ENCODE measurements at places on chromosomes 12 and 14.

DNA sequence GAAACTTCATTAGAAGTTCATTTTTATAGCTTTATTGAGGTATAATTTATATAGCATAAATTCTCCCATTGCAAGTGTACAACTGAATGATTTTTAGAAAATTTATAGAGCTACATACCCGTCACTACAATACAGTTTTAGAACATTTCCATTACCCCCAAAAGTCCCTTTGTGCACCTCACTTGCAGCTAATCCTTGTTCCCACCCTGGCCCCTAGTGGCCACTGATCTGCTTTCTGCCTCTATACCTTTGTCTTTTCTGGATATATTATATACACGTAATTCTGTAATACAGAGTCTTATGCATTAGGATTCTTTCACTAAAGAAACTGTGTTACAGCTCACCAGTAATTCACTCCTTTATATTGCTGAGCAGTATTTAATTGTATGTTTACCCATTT is 145.1 kb upstream of the DIO2 start:
- DNase-seq, result peak; percentile 28

- no peak for DNase-seq
Measured at GRCh38 chr12:20483776-20484175, 115.4 kb downstream of the PDE3A start.

GRCh38 chr12:10672231-10672868 is 1.5 kb downstream of the STYK1 start:
- no peak for DNase-seq

DNA sequence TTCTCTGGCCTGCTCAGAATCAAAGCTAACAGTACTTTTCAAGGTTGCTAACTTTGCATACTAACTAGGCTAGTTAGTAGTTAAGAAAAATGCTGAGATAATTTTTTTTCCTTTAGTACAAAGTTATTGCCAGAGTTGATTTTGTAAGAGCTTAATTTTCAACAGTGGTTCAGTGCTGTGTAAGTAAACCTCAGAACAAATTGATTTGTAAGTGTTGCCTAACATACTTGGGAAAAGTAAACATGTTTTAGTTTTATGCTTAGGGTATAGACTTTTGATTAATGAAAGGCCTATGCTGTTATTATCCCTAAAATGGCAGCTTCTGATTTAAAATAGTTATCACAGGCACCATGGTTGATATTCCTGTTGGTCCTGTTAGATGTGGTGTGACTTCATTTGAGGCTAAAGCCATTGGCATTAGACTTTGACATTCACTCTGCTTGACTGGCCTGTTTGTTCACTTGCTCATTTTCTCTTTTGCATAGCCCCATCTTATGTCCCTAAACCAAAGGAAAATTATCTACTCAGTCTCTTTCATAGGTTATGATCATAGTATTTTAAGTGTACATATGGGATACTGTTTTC is 5.2 kb downstream of the CMAS start:
- DNase-seq, result no peak

GRCh38 chr14:35973770-35974169 is 147.6 kb downstream of the BRMS1L start:
- DNase-seq, result no peak

DNA sequence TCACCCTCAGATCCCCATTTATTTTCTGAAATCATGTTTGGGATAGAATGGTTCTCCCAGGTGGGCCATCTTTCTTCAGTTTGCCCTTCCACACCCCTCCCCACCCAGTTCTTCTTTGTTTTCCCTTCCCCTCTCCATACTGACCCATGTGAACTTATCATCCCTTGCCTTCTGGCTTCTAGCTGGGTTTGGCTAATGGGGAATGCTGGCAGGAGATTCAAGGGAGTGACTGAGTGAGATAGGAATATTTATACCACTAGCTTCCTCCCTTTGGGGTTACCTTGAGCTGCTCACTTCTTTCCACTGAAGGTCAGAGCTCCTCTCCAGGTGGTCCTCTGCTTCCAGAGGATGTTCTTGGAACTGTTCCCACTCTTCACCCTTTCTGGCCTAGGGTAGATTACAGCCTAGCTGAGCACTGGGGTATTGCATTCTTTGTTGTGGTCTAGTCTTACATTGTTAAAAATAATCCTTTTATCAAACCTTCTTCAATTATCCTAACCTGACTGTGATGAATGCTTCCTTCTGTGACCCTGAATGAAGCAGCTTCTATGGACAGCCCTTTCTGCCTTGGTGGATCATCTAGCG is 88.3 kb upstream of the ATP2B1 start:
- no peak for DNase-seq

DNA sequence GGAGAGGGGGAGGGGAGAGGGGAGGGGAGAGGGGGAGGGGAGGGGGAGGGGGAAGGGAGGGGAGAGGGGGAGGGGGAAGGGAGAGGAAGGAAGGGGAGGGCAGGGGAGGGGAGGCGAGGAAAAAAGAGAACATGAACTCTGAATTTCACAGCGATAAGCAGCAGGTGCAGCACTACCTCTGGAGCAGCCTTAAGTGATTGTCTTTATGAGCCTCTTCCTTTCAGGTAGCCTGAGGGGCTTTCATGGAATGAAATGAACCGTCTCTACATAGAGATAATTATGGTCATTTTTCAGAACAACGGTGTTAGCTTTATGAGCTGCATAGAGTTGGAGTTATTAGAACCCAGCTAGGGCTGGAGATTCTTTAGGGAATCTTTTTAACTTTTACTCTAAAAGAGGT is 18.1 kb upstream of the PTCSC3 start:
- DNase-seq, result no peak

DNA sequence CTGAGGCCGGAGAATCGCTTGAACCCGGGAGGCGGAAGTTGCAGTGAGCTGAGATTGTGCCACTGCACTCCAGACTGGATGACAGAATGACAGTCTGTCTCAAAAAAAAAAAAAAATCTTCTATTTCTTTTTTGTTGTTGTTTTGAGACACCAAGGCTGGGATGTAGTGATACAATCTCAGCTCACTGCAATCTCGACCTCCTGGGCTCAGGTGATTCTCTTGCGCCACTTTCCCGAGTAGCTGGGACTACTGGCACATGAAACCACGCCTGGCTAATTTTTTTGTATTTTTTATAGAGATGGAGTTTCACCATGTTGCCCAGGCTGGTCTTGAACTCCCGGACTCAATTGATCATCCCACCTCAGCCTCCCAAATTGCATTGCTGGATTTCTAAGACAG is 7.3 kb upstream of the SNRNP35 start:
- no peak for DNase-seq

- DNase-seq, result no peak
Measured at GRCh38 chr12:68591734-68592418, 18.8 kb upstream of the RAP1B start.

DNA sequence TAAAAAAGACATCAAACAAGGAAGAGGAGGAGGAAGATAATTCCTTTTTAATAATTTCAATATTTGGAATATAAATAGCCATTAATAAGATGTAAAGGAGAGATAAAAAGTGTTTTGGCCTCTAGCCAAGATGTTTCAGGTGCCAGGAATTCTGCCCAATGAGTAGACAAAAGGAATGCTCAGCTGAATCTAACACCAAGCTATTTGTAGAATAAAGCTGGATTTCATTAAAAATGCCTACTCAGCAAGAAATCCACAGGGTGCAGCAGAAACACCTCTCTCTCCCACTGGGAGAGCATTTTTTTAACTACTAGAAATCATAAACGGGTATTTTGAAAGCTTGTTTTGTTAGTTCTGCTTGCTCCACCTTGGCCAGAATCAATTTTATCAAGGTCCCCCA is 4.1 kb upstream of the STAB2 start:
- DNase-seq, result no peak

- no peak for DNase-seq
Measured at GRCh38 chr14:70192915-70193314, 4.2 kb upstream of the SLC8A3 start.

DNA sequence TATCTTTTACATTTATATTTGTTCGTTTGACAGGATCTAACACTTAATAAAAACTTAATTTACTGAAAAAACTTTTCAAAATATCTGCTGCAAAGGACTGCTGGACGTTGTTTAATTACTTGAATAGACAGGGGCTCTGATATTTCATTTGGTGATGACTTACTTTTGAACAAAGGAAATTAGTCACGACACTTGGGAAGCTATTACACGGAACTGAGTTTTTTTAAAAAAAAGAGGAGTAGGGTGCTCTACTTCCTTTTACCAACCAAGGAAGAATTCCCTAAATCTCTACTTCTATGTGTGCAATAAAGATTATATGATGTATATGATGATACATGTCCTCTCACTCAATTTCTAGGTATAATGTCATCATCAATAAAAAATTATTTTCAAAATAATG is 4.7 kb downstream of the FGD6 start:
- DNase-seq, result no peak

- DNase-seq, result no peak
Measured at GRCh38 chr12:86530996-86531655, 274.9 kb upstream of the MGAT4C start.

DNA sequence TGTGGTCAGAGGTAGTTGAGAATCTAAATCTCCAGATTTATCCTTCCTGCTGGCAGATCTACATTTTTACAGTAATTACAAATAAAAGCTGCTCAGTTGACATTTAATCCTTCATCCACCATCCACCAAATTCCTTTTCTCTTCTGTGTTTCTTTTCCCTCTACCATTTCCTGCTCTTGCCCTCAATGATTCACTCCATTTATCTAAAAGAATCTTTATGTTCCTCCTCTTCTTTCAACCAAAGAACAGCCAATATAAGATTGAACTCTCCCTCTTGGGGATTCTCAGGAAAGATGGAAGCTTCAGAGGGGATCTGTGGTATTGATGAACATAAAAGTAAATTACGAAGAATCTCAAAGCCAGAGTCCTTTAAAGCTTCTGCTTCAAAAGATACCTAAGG is 4.4 kb downstream of the MAP4K5 start:
- no peak for DNase-seq

DNA sequence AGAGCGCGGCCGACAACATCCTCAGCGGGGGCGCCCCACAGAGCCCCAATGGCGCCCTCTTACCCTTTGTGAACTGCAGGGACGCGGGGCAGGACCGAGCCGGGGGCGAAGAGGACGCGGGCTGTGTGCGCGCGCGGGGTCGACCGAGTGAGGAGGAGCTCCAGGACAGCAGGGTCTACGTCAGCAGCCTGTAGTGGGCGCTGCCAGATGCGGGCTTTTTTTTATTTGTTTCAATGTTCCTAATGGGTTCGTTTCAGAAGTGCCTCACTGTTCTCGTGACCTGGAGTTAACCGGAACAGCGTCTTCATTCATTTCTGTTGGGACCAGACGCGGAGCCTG is 103.8 kb upstream of the FKBP4 start:
- no peak for DNase-seq

GRCh38 chr14:92613008-92613658 is 99.6 kb downstream of the RIN3 start:
- DNase-seq, result peak; percentile 49

- no peak for DNase-seq
Measured at GRCh38 chr12:7221486-7221885, 32.0 kb downstream of the PEX5 start.

DNA sequence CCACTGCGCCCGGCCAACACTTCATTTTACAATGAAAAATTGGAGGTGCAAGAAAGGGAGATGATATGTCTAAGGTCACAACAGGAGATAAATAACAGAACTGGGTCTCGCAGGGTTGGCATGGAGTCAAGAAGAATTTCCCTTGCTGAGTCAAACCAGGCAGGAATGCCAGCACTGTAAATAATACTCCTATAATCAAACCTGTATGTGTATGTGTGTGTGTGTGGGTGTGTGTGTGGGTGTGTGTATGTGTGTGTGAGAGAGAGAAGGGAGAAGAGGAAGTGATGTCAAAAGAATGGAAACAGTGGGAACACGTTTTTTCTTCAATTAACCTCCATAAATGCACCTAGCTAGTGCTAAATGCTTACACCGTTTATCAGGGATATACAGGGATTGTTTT is 70.4 kb downstream of the TMEM116 start:
- DNase-seq, result peak; percentile 73

DNA sequence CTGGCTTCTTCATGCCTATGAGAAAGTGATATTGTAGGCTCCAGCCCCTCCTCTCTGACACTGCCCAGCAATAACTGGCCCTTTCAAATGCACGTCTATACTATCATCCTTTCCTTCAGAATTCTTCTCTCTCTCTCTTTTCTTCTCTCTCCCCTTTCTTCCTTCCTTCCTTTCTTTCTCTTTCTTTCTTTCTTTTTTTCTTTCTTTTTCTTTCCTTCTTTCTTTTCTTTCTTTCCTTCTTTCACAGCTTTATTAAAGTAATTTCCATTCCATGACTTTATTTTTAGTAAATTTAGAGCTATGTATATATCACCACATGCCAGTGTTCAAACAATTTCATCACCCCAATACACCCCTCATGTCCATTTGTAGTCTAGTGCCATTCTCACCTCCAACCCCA is 302.1 kb downstream of the RPAP3 start:
- no peak for DNase-seq

GRCh38 chr14:53630336-53630735 is 326.3 kb downstream of the BMP4 start:
- peak; percentile 86 for DNase-seq

- no peak for DNase-seq
Measured at GRCh38 chr14:28577187-28577586, 189.4 kb upstream of the FOXG1 start.

- DNase-seq, result no peak
Measured at GRCh38 chr14:87712396-87713090, 280.4 kb downstream of the GALC start.

GRCh38 chr12:113220593-113221180 is 577 bp upstream of the TPCN1 start:
- no peak for DNase-seq

GRCh38 chr14:64005822-64006221 is 153.0 kb downstream of the SYNE2 start:
- no peak for DNase-seq

DNA sequence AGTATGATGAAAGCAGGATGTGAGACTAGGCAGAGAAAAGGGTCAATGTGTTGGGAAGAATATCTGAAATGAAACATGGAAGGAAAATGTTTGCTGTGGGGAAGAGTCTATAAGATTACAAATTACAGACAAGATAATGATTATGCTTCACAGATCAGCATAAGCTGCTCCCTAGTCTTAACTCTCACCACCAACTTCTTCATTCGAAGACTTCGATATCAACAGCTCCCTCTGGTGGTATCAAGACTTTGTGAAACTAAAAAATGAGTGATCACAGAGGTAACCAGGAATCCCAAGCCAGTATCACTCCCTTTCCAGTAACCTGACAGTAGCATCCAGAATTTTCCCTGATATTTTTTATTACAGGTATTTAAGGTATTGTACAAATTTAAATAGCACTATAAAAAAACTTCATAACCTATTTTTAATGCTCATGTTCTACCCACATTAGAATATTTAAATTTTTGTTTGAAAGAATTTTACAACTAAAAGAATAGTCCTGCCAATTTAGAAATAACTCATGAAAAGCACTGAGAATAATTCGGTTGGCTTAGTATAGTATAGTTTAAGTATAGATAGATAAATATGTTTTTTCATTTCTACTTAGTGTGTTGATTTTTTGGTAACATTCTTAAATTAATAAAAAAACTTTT is 84.4 kb downstream of the C2CD5 start:
- DNase-seq, result peak; percentile 58

DNA sequence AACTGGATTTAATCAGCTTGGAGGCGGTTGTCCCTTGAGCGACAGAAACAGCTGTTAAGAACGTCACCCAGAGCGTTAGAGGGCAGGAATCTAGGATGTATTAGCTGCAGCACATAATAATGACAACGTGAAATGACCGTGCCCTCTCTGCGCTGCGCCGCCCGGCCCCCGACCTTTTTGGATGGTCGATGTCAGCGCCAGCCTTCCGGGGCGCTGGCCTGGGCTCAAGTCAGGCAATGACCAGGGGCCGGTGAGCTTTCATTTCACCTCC is 427 bp upstream of the TMEM120B start:
- DNase-seq, result no peak
